GM19239 (cell line): ENCODE measurements at places on chromosomes 3 and 15.

DNA sequence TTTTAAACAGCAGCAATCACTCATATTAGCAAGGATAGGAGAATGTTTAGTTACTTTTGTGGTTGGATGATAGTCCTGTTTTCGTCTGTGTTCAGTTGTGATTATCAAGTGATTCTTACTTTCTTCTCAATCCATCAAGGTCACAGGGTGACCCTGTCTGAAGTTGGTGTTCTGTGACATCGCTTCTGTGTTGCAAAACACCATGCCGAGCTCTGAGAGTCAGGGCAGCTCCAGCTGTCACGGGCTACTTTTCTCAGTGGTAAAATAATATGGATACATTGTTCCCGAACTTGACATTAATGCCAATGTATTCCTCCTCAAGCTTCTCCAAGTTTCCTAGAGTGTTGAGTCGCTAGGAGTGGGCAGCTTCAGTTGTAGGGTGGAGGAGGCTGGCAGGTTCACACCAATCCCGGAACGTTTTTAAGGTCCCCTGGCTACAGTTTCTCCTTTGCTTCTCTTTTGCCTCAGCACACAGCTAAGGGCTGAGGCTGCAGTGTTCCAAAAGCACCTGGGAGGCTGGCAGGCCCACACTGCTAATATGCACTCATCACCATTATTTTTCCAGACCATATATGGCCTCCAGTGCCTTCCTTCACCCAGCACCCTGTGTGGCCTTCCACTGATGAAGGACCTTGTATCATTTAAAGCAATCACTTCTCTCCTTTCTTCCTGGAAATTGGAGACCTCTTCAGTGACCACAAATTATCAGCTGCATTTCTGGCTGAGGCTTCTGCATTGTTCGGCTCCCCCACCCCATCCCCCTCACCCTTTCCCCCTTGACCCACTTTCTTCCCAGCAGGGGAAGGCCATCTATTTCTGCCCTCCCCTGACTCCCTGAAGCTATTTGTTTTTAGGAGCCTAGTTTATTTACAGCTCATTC lies 25.8 kb downstream of the COLQ start:
- no peak for DNase-seq

DNA sequence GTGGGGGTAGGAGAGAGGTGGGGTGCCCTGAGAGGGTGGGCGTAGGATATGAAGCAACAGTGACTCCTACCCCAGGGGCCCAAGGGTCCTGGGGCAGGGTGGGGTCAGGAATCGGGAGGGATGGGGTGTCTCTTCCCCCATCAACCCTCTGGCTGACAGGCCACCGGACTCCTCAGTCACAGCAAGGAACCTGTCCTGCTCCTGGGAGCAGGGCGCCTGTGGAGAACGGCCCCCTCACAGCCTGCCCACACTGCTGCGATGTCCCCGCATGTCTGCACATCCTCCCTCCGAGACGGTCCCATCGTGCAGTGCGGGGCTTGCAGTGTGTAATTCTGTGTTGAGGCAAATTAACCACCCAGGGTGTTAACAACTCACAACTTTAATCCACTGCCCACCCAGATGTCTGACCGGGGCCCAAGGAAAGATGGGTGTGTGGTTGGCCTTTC lies 2.7 kb downstream of the TM4SF19 start:
- DNase-seq, result no peak

DNA sequence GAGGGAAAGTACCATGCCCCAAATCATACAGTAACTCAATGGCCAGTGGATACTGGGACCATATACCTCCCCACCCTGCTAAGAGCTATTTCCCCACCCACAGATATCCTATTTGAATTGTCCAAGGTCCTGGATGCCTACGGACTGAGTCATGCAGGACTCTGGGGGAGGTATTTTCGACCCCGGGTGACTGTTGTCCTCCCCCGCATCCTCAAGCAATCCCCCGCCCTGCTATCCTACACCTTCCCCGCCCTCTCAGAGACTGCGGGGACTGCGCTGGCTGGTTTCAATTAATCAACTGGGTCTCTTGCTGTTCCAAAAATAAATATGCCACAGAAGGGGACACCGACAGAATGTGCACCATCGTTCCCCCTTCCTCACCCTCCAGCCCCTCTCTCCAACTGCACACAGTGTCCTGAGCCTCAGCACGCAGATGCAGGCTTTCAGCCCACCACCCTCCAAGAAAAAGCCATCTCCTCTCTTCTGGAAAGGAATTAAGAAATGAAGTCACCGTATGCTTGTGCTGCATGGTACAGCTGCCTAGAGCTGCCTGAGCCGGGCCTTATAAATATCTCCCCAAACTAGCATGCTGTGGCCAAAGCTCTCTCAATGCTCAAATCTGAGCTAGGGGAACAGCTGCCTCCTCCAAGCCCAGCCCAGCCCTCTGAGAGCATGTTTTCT lies 8.1 kb downstream of the CAV3 start:
- DNase-seq, result no peak

DNA sequence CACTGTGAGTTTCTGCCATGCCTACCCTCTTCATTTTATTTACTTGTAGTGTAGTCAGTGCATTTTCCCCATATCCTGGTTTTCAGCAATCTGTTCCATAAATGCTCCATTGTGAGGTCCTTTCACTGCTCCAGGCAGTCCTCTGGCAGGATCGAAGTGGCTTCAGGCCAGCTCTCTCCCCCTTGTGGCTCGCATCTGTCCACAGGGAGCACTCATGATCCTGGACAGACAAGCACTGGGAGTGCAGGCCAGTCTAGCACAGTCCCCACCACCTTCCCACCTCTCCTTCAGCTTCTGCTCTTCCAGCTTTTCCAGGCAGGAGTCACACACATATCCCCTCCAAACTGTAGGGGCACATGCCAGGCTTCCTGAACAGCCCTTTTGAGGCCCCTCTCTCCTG lies 173.6 kb downstream of the PPM1L start:
- DNase-seq, result no peak

- no peak for DNase-seq
Measured at GRCh38 chr3:180529778-180530177, 72.2 kb upstream of the TTC14 start.
